ENCODE measurements at places on chromosomes 5 and 9. TPM values are rescaled to one million over a fixed set of nuclear protein-coding genes. Genes with fewer than 3 reads are reported as not detected.

Gene TRAF2
- 61.2 TPM for total RNA-seq

Gene KCNV2
- not detected for total RNA-seq

Gene HAVCR2
- total RNA-seq: 0.87 TPM

Gene CNTNAP3B
- total RNA-seq: 15.9 TPM

Gene TRIM32
- total RNA-seq: 22.7 TPM

Gene TAF1L
- total RNA-seq: not detected

Gene GRM6
- not detected for total RNA-seq

Gene NR6A1
- total RNA-seq: 1.7 TPM

Gene TMEM252
- not detected for total RNA-seq

Gene MYOZ3
- total RNA-seq: not detected

Gene CDO1
- total RNA-seq: not detected

Gene SLCO6A1
- total RNA-seq: not detected

All from A549 treated with RU486 at 1 μM for 4 hours (cell line).